ENCODE measurements at places on chromosomes 5 and 9.

- DNase-seq = no peak
Observed at GRCh38 chr9:15831384-15831783, 278.5 kb downstream of the CCDC171 start.

DNA sequence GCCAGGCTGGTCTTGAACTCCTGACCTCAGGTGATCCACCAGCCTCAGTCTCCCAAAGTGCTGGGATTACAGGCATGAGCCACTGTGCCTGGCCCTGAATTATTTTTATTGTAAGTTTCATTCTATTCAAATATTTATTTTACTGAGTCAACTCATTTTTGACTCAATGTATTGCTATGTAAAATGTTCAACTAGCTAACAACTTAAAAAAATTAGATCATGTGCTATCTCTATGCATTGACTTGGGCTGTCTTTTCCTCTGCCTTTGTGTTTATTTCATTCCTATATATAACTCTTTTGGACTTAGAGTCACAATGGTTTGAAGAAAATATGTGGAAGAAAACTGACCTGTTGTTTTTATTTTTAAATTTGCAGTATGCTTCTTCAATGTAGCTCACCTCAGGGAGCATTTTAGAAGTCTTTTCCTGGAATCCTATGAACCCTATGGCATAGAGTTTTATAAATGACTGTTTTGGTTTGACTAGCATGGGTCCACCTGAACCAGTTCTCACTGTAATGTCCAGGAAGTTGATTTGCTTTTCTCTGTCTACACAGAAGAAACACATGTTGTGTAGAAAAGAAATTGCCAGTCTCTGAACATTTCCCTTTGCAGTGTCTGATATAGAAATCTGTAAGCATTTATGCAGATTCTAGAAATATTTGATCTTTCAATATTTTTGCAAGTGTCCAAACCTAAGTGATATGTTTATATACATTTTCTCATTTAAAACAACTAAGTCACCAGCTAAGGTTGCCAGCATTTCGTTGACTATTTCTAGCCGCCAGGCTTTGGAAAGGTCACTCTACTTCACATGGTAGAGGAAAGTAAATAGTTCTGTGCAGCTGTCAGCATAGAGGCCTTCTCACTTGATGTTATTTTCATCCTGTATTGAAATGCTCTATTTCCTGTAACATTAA, 138.8 kb downstream of the PCSK1 start:
- DNase-seq = no peak

GRCh38 chr9:97596906-97597305, 36.3 kb downstream of the TSTD2 start:
- DNase-seq = no peak

DNA sequence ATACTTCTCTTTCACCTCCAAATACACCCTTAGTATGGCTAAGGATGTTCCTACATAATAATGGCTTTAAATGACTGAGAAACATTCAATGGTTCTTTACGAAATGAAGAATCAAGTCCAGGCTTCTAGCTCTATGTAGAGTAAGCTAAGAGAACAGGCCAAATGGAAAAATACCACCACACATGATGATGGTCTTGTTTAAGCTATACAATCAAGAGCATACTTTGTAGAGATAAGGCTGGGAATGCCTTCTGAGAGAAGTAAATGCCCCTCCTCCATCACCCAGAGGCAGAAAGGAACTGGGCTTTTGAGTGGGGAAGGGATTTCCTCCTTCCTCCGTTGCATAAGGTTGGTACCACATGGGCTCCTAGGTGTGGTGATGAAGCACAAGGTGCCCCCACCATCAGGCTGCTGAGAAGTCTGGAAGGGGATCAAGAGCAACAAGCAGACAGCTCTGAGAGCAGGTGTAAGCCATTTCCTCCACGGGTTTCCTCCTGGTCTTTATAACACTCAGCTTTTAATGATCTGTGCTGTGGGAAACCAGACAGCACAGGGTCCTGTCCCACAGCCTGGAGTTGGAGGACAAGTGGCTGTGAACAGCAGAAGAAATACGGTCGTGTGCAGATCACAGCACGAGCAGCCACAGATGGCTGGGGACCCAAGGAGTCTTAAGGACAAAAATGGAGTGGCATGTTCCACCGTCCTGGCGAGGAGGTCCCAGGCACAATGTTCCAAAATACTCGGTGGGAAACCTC, 396.9 kb downstream of the CTNND2 start:
- DNase-seq = no peak

Measured in central memory CD4-positive, alpha-beta T cell (primary cell).